Left lung (tissue), 14 donors: ENCODE measurements at places on chromosomes 13 and 19. TPM values are rescaled to one million over a fixed set of nuclear protein-coding genes. Genes with fewer than 3 reads are reported as not detected.

DNA sequence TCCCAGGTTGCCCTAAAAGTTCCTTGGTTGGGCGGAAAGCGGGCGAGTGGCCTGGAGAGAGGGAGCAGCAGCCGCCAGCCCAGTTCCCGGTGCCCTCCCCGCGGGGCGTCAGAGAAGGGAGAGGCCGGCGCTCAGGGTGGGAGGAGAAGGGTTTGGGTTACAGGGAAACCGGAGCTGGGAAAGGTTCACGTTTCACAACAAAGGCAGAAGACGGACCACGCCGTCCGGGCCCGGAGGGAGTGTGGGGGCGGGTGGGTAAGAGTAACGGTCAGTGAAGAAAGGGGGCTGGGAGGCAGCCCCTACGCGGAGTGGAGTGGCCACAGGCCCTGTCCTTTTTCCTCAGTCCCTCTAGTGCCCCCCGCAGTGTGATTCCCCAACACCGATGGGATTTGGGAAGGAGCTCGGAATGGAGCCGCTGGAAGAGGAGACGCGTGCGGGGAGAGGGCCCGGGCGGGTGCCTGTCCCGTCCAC, 1.6 kb downstream of the SIX5 start:
- DNase-seq, result peak; percentile 82

DNA sequence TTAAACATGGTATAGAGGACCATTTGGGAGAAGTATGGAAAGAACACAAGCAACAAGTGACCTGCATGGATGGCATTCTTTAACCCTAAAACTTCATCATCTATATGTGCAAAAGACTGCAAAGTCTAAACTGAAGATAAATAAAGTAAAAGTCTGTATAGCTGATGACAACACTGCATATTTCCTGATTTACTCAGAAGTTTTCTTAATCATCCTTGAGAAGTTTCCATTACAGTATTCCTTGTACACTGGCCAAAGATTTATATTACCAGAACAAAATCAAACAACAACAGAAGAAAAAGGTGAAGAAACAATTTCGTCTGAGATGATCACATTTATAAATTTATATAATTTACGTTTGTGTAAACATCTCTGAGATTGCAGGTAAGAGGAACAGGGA, 805.7 kb downstream of the PCDH9 start:
- no peak for DNase-seq

- DNase-seq, result no peak
These were observed 139.6 kb downstream of the CACNA1A start for GRCh38 chr19:13366529-13367143.

DNA sequence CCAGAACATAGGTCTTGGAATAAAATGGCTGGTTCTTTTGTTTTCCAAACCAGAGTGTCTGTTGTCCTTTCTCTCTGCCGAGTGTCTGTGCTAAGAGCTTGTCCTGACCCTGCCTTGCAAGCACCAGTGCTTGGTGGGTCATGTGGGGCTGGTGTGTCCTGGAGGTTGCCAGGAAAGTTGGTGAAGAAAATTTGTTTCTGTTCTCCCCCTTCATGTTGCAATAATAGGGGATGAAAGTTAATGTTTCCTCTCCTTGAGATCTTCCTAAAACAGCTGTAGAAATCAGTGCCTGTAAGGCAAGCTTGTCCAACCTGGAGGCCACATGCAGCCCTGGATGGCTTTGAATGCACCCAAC, 2.7 kb downstream of the HAMP start:
- DNase-seq, result no peak

- no peak for DNase-seq
These were observed 252.9 kb upstream of the SLITRK6 start for GRCh38 chr13:86052141-86052540.

DNA sequence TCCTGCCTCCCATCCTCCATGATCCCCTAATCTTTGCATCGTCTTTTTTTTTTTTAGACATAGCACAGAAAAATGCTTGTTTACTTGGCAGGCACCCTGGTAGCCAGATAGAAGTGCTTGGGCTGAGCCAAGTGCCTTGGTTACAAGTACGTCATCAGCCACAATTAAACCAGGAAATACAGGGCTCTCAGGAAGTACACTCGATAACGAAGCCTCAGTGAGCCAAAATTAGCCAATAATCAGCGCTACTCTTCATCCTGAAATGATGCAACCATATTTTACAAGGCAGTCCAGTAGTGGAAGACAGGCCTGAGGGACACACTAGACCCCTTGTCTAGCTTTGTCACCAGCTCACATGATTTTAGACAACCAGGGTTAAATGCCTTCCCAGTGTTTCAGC, 194.0 kb upstream of the NBEA start:
- DNase-seq, result peak; percentile 44

GRCh38 chr13:59413126-59413525, 750.6 kb downstream of the DIAPH3 start:
- no peak for DNase-seq

GRCh38 chr19:38093587-38093986, 130.4 kb downstream of the DPF1 start:
- no peak for DNase-seq

GRCh38 chr19:13082192-13083007, 20.3 kb downstream of the LYL1 start:
- DNase-seq, result no peak

GRCh38 chr19:44303320-44303719, 1.5 kb downstream of the ZNF235 start:
- DNase-seq, result peak; percentile 5

DNA sequence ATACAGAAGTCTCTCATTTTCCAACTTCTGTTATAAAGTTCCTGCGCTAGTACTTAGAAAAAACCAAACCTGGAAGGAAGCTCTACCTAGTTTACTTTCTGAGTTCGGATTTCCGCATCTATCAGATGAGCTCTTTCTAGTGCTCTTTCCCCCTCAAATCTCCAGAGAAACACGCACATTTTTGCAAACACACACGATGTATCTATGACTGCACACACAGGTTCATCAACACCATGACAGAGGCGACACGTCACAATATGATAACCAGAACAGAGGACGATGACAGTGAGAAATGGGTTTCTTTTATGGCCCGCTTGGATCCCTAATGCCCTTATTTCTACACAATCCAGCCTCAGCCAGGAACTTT, 629 bp upstream of the LRRC63 start:
- no peak for DNase-seq

DNA sequence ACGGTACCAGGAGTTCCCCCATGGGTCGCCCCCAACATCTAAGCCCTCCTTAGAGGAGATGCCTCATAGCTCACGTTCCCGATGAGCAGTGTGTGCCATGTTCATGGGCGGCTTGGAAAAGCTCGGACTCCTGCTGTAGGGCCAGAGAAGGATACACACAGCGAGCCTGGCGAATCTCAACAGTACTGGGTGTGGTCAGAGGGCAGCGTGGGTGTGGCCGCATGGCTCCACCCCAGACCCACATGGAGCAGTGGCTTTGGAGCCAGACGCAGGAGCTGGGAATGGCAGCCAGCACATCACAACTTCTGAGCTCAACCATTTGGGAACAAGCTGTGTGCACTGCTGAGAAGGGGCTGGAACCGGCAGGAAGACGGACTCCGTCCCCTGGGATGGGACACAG, 15.6 kb downstream of the CAPS start:
- no peak for DNase-seq

DNA sequence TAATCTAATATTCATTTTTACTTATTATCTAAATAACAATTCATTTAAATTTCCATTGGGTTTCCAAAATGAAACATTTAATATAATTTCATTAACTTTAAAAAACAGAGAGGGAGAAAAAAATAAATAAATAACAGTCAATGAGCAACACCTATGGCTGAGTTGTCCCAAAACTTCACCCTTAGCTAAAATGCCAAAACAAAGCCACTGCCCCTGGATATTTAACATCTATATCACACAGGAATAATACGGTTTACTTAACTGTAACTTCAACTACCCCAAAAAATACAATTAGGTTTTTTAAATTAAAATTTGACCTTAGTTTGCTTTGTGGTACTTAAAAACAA, 541 bp downstream of the ELF1 start:
- DNase-seq, result no peak

- no peak for DNase-seq
These were observed 18.3 kb downstream of the VWA8 start for GRCh38 chr13:41942462-41943094.

DNA sequence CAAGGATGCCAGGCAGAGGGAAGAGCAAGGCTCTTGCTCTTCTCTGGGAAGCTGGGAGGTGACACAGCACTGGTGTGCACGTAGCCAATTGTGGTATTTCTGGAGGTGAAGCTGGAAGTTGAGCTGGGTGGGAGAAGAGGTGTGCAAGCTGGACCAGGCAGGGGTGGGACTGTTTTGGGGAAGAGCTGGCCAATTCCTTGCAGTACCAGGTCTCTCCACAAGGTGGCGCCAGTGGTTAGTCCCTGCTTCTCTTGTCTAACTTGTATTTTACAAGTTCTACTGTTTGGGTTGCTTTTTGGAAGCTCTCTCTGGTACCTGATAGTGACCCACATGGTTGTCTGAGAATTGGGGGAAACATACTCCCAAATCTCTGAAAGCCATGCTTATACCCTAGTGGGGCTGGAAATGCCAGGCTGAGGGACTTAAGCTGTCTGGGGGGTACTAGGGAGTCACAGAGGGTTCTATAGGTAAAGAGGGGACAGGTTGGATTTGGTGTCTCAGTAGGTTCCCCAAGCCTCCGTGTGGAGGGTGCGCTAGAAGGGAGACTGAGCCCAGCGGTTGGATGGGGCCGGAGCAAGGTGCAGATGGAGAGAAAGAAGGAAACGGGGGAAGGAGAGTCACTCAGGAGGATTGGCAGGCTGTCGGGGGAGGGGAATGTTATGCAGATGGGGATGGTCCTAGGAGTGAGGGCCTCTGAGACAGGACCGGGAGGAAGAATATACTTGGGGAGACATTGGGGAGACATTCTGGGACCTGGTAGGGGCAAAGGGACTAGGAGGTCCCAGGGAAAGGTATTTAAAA, 3.0 kb downstream of the HPN start:
- no peak for DNase-seq

DNA sequence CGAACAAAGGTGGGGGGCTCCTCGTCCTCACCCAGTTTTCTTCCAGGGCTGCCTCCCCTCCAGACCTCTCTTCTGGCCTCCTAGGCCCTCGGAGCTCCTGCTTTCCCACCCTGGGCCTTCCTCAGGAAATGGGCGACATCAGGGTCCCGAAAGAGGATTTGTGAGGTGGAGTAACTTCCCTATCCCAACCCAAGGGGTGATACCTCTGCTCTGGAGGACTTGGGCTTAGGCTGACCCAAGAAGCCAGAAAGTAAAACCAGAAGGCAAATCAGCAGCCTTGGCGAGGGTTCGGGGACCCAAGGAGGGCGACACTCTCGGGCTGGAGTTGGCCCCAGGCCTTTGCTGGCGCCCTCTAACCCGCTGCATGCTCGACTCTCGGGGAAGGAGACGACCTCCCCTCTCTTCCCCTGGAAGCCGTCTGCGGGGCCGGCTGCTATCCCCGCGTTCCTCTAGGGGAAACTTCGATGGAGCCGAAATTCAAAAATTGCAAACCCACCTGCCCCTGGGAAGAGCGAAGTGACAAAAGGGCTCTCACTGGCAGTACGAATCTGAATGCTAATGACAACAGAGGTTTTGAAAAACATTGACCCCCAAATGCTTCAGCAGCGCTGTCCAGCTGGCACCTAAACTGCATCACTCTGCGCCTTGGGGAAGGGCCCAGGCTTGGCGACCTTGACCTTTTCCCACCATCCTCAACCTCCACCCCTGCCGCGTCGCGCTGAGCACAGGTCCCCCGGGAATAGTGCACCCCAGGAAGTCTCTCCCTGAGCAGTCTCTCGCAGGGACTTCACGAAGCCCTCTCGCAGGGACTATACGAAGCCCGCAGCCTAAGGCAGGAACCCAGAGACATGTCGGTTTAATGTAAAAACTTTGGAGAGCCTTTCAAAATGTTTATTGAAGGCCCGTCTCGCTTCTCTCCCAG, 2.4 kb downstream of the PDX1 start:
- no peak for DNase-seq

- DNase-seq, result no peak
These were observed 648.8 kb upstream of the SPRY2 start for GRCh38 chr13:80989747-80990146.

DNA sequence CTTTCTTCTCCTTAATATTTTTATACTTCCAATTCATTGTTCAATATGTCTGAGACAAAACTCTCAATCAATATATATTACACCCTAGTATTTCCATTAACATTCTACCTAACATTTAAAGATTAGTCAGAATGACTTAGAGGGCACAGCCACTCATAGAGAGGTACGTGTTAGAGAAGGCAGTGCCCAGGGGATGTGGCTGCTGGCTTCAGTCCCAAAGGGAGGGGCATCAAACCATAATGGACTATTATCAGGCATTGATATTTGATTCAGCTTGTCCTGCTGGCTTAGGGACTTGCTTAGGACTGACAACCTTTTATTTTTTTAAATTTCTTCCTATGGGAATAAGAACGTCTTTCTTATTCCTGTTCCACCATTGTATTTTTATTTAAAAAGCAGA, 1392.0 kb upstream of the ATXN8OS start:
- no peak for DNase-seq

- no peak for DNase-seq
These were observed 1.3 kb upstream of the PTOV1 start for GRCh38 chr19:49849433-49850220.

GRCh38 chr19:16259385-16260159, 61.9 kb downstream of the AP1M1 start:
- no peak for DNase-seq

DNA sequence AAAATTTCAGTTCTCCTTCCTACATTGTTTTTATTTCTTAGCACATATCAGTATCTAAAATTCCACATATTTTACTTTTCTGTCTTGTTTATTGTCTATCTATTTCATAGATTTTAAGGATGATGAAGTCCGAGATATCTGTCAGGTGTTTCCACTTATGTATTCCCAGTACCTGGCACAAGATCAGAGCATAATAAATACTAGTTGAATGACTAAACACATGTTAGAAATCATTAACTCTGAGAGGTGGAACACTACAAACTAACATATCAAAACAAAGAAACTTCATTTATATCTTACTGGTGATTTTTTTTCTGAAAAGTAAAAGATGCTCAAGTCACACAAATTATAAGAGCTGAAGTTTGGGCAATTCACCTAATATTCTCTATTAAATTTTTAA, 1208.3 kb downstream of the PCDH9 start:
- no peak for DNase-seq

DNA sequence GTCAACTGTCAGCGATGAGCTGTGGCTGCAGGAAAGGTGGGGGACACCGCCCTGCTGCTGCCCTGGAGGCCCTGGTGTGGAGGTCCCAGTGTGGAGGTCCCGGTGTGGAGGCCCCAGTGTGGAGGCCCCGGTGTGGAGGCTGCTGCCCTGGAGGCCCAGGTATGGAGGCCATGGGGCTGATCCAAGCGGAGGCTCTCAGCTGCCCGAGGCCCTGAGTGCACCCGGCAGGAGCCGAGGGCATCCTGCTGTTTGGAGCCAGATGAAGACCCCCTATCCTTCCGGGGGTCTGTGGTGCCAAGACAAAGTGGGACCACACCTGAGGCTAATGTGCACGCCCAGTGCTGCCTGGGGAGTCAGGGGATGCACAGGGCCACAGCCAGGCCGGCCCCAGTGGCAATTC, 210.4 kb upstream of the SOX1 start:
- no peak for DNase-seq

GRCh38 chr13:80251403-80251802, 89.5 kb downstream of the SPRY2 start:
- DNase-seq, result no peak

- DNase-seq, result no peak
These were observed 410.7 kb downstream of the MZT1 start for GRCh38 chr13:72316716-72317115.

The ACTMAP gene
- 10.3 TPM for polyA plus RNA-seq

The PSG11 gene
- not detected for polyA plus RNA-seq

The YJEFN3 gene
- 13.6 TPM for polyA plus RNA-seq

The MTIF3 gene
- polyA plus RNA-seq, result 70.0 TPM

The POLD1 gene
- polyA plus RNA-seq, result 34.0 TPM

The NKPD1 gene
- polyA plus RNA-seq, result 0.18 TPM

The SMAD9 gene
- polyA plus RNA-seq, result 23.3 TPM

The CALR3 gene
- not detected for polyA plus RNA-seq

The ODAD3 gene
- polyA plus RNA-seq, result 2.6 TPM
